NCI-H2107 (cell line): ENCODE measurements at places on chromosomes 2 and 18.

GRCh38 chr2:96824079-96824870 lies 8.2 kb downstream of the CNNM3 start:
- no peak for DNase-seq

DNA sequence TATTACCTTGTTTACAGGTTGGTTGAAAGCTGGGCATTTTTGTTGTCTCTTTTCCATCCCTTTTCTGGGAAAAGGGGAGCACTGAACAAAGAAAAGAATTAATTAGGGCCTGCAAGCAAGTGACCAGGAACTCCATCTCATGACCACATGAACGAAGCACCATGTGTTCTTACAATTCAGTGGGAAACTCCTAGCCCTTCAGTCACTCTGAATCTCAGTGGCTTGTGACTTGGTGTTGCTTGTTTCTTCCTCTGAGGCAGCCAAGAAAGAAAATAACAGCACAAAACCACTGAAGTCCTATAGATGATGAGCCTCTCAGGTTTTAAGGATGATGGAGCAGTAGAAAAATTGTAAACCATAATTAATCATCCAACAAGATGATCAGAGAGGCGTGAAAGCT lies 129.1 kb upstream of the CAB39 start:
- no peak for DNase-seq

- DNase-seq: no peak
Observed at GRCh38 chr18:25875551-25876240, 214.7 kb downstream of the SS18 start.

GRCh38 chr2:138104071-138104470 lies 139.8 kb downstream of the HNMT start:
- DNase-seq: no peak

GRCh38 chr18:11883153-11883552 lies 25.0 kb downstream of the MPPE1 start:
- no peak for DNase-seq

GRCh38 chr18:58096658-58097057 lies 52.6 kb downstream of the NEDD4L start:
- DNase-seq: no peak

- DNase-seq: no peak
Observed at GRCh38 chr2:42424033-42424432, 63.0 kb upstream of the COX7A2L start.

GRCh38 chr18:78125206-78125896 lies 854.3 kb upstream of the SALL3 start:
- DNase-seq: no peak

DNA sequence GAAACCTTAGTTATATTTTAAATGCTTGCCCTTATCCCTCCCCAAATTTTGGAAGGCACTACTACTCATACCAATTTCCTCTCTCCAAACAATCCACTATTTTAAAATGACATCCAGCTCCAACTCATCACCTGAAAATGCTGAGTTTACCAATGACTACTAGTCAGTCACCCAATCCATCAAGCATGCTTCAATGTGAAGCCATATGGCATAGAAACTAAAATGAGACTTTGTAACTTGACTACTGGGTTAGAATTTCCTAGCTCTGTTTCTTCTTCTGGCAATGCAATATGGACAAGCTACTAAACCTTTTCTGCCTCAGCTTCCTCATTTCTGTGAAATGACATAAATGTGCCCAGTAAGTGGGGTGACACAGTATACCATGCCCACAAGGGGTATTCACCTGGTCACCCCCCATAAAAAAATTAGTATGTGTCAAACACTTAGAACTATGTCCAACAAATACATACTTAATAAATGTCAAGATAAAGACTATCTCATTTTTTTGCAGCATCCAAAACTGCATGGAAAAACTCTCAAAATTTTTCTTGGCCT lies 10.0 kb upstream of the STPG4 start:
- no peak for DNase-seq

GRCh38 chr2:7706791-7707190 lies 789.6 kb downstream of the RNF144A start:
- no peak for DNase-seq

DNA sequence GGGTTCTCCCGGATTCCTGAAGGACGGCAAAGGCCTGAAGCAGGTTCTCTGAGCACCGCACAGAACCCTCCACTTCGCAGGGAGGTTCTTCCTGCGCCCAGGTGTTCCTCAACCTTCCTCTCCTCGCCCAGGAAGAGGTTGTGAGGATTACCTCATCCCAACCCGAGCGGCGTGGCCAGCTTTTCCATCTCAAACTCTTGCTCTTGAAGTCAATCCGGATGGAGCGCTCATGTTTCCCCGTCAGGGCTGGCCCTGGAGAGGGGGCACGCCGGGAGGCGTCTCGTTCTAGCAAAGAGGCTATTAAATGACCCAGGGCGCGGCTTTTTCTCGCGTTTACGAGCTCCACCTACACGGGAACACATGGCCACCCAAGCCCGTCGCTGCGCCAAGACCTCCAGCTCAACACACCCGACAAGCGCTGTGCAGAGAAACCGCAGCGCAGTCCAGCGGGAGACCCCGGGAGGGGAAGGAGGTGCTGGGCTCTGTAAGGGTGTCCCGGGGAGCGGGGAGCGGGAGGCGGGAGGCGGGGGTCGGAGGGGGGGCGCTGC lies 540 bp upstream of the RAB10 start:
- peak; percentile 92 for DNase-seq

DNA sequence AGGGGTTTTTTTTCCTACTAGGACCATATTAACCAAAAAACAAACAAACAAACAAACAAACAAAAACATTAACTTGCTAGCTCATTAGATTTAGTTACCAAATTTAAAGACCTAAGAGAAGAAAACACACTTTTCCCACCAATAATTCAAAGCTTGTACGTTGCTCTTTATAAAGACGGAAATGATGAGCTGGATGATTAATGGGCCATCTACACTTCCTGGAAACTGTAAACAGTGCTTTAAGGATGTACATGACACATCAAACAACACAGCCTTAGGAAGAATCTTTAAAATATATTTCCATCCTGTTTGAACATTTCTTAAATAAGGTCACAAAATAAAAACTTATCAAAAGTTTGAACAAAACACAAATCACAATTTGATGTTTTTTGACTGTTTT lies 982 bp downstream of the BMP10 start:
- no peak for DNase-seq

GRCh38 chr2:218985325-218986091 lies 524 bp upstream of the FEV start:
- no peak for DNase-seq

DNA sequence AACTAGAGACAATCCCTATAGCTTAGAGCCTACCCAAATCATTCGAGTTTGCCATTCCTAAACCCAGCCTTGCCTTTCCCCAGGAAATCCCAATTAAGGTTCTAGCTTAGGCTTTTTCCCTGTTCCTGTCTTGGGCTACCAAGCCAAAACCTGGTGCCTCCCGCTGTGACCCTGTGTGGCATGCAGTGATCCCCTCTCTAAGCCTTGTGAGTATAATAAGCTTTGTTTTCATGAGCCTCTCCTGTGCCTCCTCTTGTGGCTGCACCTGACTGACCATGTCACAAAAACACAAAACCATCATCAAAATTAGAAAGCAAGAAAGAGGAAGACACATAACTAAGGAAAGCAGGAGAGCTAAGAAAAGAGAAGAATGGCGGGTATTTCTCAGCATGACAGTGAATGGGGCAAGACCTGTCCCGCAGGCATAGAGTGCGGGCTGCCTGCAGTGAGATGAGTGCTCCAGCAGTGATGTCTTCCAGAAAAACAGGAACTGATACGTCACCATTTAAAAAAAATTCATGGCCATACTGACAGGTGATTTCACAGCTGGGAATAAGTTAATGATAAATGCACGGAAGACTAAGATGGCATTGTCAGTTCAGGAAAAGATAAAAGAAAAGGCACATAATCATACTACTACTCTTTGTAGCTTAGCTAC lies 9.2 kb upstream of the PAIP2B start:
- DNase-seq: no peak

- no peak for DNase-seq
Observed at GRCh38 chr18:37334631-37335408, 230.8 kb downstream of the CELF4 start.

GRCh38 chr2:227464361-227464760 lies 7.6 kb upstream of the AGFG1 start:
- DNase-seq: no peak

- no peak for DNase-seq
Observed at GRCh38 chr18:1994471-1994870, 576.8 kb downstream of the METTL4 start.

DNA sequence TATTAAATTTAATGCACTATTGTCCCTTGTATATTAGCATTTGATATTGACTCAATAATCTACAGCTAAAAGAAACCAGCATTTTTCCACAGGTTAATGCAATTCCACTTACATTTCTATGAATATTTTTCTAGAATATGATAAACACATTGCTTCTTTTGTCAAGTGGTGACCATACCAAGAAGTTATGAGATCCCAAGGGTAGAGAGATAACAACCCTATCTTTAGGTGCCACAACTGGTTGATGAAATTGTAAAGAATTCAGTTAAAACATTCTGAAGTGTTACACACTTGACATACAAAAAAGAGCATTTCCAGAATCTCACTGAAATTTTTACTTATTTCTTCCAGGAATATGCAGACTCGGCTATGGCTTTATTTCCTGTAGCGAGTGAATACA lies 56.0 kb downstream of the ABCG8 start:
- DNase-seq: no peak

- no peak for DNase-seq
Observed at GRCh38 chr2:48483916-48484315, 46.0 kb upstream of the STON1 start.

GRCh38 chr2:226623587-226624368 lies 175.8 kb downstream of the IRS1 start:
- no peak for DNase-seq

DNA sequence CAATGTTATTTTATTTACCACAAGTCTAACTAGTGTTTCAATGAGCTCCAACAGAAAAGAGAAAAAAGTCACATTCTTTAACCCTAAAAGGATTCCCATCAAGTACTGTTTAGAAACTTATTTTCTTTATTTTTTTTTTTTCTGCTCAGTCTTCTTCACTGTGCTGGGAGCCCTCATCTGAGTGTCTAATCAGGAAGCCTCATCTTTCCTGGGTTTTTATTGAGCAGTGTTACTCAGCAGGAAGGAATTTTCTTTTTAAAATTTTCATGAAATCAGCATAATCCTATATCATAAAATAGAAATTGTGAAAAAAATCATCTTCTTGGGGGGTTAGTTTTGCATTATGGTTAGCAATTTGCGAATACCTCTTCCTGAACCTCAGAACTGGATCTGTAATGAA lies 453.8 kb downstream of the CDH2 start:
- no peak for DNase-seq

GRCh38 chr2:127584516-127585033 lies 49.1 kb downstream of the MYO7B start:
- DNase-seq: no peak

GRCh38 chr2:85164145-85164569 lies 31.0 kb downstream of the TCF7L1 start:
- DNase-seq: no peak

GRCh38 chr18:69158944-69159343 lies 241.7 kb upstream of the DOK6 start:
- DNase-seq: no peak

DNA sequence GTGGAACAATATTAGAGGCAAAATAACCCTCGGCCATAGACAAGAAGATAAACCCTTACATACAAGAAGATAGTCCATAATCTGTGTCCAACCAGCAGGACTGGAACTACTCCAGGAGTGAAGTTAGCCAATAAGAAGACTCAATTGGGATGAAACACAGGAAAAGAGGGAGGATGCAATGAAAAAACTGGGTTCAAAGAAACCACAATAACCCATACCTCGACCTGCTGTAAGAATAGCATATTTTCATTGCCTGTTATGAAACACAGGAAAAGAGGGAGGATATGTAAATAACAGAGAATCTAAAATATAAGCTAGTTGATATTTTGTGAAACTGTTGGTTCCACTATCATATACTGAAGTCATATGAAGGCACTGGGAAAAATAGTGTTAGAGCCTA lies 87.1 kb upstream of the CSRNP3 start:
- no peak for DNase-seq

GRCh38 chr2:186917866-186918265 lies 68.9 kb upstream of the ZSWIM2 start:
- no peak for DNase-seq

- no peak for DNase-seq
Observed at GRCh38 chr2:107430006-107430405, 396.7 kb upstream of the RGPD4 start.

- DNase-seq: no peak
Observed at GRCh38 chr2:172082944-172083627, 2.2 kb upstream of the DLX1 start.

DNA sequence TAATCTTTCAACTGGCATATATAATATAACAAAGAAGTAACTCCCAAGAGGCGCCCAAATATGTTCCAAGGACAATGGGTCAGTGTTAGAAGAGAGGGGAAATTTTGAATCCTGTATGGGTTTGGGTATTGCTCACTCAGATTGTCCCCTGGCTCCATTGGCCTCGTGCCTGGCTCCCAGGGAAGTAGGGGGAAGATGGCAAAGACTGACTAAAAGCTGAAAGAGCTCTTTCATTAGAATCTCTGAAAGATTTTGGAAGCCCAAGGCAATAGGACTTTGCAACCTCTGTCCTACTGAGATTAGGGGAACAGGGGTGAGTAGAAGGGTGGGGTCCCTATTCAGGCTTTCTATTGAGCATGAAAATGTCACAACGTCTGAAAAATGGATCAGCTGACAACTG lies 1272.8 kb upstream of the ZEB2 start:
- DNase-seq: no peak

DNA sequence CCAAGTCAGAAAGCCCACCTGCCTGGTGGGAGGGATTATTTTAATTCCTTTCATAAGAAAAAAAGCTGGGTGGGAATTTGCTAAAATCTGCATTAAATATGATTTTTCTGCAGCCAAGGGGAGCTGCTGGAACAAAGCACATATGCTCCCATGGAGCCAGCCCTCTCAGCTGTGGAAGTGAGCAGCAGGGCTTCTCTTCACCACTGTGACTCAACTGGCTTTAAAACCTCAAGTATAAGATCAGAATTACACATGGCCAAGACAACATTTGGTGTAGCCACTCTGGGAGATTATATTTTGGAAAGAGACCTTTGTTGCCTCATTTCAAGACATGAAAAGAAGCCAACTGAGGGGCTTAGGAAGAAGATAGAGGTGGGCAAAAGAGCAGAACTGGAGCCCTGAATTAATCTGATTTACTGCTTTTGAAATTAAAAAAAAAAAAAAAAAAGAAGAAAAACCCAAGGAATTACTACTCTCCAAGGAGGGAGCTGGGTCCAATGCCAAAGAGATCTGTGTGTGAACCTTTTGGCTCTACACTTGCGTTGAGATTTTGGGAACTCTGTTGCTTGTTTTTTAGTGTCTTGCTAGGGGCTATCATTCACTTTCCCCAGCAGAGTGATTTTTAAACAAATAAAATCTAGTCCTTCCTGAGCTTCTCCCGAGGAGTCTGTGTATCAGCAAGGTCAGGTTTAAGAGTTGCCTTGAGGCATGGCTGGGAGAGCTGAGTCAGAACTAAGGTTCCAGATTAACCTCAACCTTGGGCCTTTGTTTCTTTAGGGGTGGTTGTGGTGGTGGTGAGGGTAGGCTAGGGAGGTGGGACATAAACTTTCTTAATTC lies 6.0 kb downstream of the LHCGR start:
- DNase-seq: no peak
